ENCODE measurements at places on chromosomes 12 and 14.

GRCh38 chr14:96989306-96989705, 192.1 kb downstream of the VRK1 start:
- DNase-seq = no peak

GRCh38 chr12:102399653-102400052, 80.7 kb downstream of the IGF1 start:
- DNase-seq = no peak

DNA sequence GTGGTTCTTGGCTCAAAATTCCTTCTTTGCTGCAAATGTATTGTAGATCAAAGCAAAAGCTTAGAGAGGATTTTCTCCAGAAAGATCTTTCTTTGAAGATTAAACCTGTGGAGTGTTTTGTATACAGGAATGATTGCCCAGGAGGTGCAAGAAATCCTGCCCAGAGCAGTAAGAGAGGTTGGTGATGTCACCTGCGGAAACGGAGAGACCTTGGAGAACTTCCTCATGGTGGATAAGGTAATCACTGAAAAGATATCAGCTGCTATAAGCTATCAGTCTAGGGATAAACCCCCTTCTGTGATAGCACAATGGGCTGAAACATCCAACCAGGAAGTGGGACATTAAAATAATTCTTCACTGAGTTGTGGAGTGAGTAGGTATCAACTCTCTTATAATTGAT, 85.7 kb downstream of the MYRFL start:
- DNase-seq = no peak

- peak; percentile 89 for DNase-seq
Measured at GRCh38 chr14:49865431-49865859, 12.9 kb upstream of the NEMF start.

DNA sequence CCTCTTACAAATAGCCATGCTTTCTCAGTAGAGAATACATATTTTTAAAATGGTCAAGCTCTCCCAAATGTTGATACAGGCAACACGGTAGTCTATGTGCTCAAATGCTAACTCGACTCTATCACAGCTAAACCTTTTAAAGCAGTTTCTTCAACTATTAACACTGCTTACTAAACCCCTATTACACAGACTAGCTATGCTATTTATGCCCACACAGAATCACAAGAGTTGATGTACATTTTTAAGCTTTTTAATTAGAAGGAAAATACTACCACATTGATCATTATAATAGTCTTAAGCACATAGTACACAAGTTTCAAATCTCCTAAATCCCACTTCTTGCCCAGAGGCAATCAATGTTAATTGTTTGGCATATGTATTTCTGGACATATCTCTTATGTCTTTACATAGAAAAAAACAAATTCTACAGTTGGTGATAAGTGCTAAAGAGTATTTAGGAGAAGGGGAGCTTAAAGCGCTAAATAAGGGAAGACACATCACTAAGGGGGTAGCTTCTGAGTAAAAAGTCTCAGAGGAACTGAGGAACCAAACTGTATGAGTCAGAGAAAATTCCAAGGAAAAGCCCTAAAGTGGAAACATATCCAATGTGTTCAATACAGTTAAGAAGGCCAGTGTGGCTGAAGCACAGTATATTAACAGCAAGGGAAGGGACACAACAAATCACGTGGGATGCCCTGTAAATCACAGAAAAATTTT, 13.7 kb downstream of the HNRNPC start:
- no peak for DNase-seq

GRCh38 chr12:77919450-77919849, 88.8 kb downstream of the NAV3 start:
- DNase-seq = no peak

DNA sequence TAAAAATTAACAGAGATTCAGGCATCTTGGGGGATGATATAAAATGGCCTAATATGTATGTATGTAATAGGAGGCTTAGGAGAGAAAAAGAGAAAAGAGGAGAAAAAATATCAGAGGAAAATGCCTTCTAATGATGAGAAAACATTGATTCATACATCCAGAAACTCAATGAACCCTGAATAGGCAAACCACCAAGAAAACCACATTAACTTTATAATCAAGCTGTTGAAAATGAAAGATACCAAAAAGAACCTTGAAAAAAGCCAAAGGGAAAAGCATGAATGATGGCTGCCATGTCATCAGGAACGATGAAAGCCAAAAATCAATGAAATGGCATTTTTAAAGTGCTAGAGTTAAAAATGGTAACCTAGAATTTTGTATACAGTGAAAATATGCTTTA, 180.2 kb downstream of the EPS8 start:
- no peak for DNase-seq

DNA sequence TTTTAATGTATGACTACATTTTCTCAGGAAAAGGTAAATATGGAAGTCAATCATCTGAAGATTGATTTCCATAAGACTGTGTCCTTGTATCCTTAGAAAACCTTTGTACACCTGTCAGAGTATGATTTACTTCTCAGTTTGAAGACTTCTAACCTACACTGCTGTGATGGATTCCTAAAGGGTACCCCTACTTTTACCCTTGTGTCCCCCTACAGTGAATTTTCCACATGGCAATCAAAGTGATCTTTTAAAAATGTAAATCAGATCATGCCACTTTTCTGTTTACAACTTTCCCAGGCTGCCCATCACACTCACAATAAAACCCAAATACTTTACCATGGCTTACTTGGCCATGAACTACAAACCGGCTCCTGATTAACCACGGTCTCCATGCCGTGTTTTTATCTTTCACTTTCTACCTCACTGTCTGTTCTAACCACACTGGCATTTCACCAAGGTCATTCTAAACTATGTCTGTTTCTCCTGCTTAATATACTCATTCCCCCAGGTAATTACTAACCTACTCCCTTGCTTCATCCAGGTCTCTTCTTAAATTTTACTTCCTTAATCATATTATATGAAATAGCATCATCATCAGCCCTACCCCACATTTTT, 8.1 kb downstream of the DNAI7 start:
- DNase-seq = no peak

- no peak for DNase-seq
Measured at GRCh38 chr12:124795081-124795948, 68.3 kb downstream of the SCARB1 start.

GRCh38 chr12:82019533-82019932, 260.4 kb upstream of the PPFIA2 start:
- DNase-seq = no peak

DNA sequence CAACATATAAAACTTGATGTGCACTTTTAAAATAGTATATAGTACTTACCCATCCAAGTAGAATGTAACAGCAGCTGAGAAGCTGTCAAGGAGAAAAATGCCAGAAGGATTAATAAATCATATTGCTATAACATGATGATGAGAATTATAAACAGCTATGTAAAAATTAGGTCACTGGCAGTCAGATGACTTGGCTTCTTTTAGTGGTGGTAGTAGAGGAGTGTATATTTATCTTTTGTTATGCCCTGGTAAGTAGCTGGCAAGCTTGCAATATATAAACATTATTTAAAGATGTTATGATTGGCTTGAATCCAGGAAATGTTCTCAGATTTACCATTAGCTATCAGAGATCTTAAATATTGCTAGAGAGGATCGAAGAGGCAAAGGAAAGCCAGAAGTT, 471.0 kb upstream of the MGAT4C start:
- no peak for DNase-seq

DNA sequence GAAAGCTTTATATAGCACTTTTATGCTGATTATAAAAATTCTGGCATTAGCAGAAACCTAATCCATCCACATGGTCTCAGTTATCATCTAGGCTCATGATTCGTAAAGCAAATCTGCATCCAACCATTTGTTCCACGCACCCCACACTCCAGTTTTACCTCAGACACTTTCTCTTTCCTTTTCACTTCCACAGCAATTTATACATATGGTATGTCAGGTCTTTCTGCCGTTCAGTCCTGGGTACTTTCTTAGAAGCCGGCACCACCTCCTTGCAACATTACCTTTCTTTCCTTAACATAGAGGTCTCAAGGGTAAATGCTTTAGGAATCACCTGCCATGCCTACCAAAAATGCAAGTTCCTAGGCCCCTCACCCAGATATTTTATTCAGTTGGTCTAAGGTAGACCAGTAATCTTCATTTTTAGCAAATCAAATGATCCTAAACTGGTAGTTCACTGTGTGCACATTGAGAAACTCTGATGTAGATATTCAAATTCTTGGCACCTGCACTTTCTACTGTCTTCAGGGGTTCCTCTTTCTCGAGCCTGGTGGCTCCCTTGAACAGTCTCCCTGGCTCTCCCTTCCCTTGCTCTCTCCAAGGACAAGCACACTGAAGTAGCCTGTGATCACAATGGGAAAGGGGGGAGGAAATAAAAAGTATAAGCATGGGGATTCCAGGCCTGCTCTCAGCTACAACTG, 2.8 kb upstream of the KRAS start:
- DNase-seq = no peak

- DNase-seq = no peak
Measured at GRCh38 chr12:3882896-3883564, 9.8 kb upstream of the PARP11 start.

GRCh38 chr12:112096667-112097066, 11.9 kb downstream of the NAA25 start:
- DNase-seq = peak; percentile 41

DNA sequence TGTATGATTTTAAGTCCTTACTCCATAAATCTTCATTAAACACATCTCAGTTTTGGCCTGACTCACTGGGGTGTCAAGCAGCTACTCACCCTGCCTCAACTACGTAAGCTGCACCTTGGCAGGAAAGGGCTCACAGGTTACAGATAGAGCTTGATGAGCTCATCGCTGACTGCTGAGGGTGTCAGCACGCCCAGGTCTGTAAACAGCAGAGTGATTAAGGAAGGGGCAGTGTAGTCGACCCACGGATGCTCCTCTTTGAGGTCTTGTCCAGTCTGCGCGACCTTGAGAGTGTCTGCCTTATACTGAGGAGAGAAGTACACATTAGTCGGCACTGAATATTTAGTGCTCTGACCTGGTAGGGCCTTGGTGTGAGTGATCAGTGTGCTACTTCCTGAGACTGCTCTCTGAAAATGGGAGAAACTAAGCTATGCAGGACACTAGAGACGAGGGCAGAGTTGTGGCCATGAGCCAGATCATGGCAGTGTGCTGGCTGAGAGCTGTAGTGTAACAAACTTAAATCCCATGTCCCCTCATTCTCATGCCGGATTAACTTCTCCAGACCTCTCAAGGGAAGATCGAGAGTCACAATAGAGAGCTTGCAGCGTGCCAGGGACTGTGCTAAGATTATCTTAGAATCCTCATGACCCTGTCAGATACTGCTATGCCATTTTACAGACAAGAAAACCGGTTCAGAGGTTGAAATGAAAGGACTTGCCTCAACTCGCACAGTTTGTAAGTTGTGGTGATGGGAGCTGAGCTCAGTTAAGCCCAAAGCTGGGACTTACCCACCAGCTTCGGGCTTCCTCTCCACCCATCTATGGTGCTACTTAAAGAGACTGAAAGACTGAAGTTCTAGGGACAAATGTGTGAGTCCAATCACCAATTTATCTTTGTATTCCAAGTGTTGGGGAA, 11.6 kb downstream of the EIF2B1 start:
- peak; percentile 40 for DNase-seq

DNA sequence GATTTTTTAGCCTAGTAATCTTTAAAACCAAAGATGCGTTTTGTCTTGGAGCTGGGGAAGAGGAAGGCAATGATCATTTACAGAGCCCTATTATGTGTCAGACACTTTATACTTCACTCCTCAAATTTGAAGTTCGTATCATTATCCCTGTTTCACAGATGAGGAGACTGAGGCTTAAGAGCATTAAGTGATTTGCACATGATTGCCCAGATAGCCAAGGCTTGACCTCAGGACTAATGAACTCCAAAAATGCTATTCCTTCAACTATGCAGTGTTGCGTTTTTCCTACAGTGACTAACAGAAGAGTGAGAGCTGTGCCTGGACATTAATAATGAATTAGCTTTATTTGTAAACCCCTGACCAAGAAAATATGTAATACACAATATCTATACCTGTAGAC, 136.8 kb upstream of the EEA1 start:
- DNase-seq = no peak

GRCh38 chr14:105477660-105478397, 3.2 kb downstream of the CRIP2 start:
- DNase-seq = no peak

DNA sequence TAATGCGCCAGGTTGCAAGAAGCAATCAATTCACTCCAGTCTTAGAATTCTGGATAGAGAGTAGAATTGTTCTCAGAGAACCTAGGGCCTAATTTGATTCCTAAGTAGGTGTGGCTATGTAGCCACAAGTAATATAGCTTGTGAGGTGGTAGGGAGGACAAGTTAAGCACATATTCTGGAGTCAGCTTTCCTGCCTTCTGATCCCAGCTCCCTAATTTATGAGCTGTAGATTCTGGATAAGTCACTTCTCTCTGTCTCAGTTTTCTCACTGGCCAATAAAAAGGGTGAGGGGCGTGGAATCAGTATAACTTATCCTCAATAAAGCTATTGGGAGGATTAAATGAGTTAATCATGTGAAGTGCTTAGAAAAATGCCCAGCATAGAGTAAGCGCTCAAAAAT, 3.0 kb upstream of the SNW1 start:
- no peak for DNase-seq

GRCh38 chr12:88623777-88624548, 43.7 kb upstream of the KITLG start:
- DNase-seq = no peak

GRCh38 chr12:117063162-117063911, 35.9 kb downstream of the TESC start:
- peak; percentile 16 for DNase-seq

GRCh38 chr12:59548930-59549329, 46.9 kb upstream of the SLC16A7 start:
- DNase-seq = no peak

DNA sequence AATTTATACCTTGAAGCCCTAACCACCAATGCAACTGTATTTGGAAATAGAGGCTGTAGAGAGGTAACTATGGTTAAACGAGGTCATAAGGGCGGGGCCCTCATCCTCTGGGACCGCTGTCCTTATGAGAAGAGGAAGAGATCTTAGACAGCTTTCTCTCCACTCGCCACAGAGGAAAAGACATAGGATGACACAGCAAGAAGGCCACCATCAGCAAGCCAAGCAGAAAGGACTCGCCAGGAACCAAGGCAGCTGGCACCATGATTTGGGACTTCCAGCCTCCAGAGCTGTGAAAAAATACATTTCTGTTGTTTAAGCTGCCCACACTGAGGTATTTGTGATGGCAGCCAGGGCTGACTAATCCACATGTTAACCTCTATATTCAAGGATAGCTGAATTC, 30.4 kb upstream of the BCAT1 start:
- DNase-seq = no peak
